Stimulated activated memory B cell treated with anti-CD40 and anti-IgM and Interleukin-4, amounts not matched to agents 10 μg/mL and 1 μg/mL and 100 μg/mL, for 72 hours (primary cell): ENCODE measurements at places on chromosomes 2 and 18.

DNA sequence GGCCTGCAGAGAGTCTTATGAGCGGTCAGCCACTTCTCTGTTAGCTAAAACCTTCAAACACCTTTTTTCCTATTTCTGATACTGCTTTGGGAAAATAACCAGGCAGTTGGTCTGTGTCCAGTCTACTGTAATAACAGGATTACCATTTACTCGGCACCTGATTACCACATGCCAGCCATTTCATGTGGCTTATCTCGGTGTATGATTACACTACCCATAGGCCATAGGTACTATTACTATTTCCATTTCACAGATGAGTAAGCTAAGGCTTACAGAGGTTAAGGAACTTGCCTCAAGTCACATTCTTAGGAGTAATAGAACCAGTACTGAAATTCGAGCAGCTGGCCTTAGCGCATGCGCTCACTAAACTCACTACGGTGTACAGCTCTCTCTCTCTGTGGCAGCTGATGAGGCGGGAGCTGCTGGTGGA lies 147.2 kb upstream of the L3MBTL4 start:
- H3K4me3 ChIP-seq: no peak overlapping the region
- no peaks in the 10 kb centered on the region for H3K27me3 ChIP-seq
- no peak overlapping the region for H3K27ac ChIP-seq
- no peaks in the 10 kb centered on the region for H3K4me1 ChIP-seq

DNA sequence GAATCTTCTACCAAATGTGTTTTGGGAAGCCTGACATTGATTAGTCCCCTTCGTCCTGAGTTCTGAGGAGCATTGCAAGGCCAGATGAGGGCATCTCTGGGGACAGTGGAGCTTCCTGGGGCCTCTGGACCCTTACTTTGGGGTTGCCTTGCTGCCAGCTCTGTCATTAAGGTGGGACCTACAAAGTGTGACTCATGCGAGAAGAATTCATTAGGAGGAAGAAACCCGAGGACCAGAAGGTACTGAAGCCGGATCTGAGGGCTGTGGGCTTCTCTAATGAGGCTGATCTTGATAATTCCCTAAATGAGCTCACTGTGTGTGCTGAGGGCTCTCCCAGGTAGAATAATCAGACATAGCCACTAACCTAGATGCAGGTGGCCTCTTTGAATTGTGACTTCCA lies 695 bp upstream of the SCYGR2 start:
- H3K4me3 ChIP-seq: no peak overlapping the region
- peaks cover 69% of the 10 kb centered on the region for H3K27me3 ChIP-seq
- H3K27ac ChIP-seq: no peak overlapping the region
- H3K36me3 ChIP-seq: no peaks in the 10 kb centered on the region
- no peaks in the 10 kb centered on the region for H3K4me1 ChIP-seq
- no peak for ATAC-seq

DNA sequence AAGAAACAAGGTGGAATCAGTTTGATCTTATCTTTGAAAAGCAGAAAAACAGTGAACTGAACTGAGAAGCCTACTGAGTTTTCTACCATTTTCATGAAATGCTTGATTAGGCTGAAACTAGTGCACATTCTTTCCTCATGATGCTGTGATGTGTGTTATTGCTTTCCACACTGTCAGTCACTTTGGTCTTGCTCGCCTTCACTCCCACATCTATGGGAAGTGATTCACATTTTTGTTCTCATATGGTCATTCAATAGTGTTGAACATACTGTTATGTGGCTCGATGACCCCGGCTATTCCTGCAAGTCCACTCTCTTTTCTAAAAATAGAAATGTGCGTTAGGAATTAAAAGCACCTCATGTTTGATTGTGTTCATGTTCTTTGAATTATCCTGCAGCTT lies 129.7 kb downstream of the TGIF1 start:
- H3K27me3 ChIP-seq: no peaks in the 10 kb centered on the region
- no peak overlapping the region for H3K4me3 ChIP-seq
- no peak overlapping the region for H3K27ac ChIP-seq

- no peaks in the 10 kb centered on the region for H3K36me3 ChIP-seq
- no peak overlapping the region for H3K27ac ChIP-seq
- peaks cover 25% of the 10 kb centered on the region for H3K27me3 ChIP-seq
- no peaks in the 10 kb centered on the region for H3K4me1 ChIP-seq
Measured at GRCh38 chr2:102498414-102498813, 25.4 kb downstream of the SLC9A4 start.

GRCh38 chr2:173441222-173441621 lies 86.5 kb downstream of the CDCA7 start:
- no peaks in the 10 kb centered on the region for H3K36me3 ChIP-seq
- no peak overlapping the region for H3K27ac ChIP-seq
- H3K4me3 ChIP-seq: no peak overlapping the region
- no peaks in the 10 kb centered on the region for H3K4me1 ChIP-seq
- H3K27me3 ChIP-seq: peaks cover 18% of the 10 kb centered on the region
- ATAC-seq: no peak

DNA sequence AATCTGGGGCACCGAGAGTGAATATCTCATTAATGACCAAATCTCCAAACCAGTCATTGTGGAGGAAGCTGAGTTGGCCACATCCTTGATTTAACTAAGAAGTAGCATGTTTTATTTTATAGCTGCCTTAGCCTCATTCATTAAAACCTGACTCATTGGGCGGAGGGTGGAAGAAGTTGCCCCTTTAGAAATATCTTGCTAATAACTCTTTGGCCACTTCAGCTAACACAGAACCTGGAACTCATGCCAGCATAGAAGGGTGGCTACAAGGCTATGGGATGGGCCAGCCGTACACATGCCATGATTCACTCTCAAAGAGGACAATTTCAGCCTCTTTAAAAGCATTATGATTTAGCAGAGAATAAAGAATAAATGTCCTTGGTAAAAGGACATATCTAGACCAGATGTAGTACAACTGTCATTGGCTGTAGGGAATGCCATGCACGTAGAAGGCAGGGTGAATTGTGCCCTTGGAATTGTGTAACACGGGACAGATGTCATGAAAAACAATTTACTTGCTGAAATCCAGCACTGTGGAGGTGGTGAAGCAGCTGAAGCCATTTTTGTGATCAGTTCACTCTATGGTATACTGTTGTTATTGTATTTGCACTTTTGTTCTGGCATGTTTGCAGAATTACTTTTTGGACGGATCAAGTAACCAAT lies 330.0 kb downstream of the PLCL1 start:
- H3K27me3 ChIP-seq: peaks cover 12% of the 10 kb centered on the region
- no peaks in the 10 kb centered on the region for H3K4me1 ChIP-seq
- H3K36me3 ChIP-seq: no peaks in the 10 kb centered on the region
- no peak overlapping the region for H3K27ac ChIP-seq
- H3K4me3 ChIP-seq: no peak overlapping the region
